GDM1 (cell line): ENCODE measurements at places on chromosomes 1 and 21.

GRCh38 chr1:240572328-240572727, 39.6 kb downstream of the GREM2 start:
- no peak for DNase-seq

DNA sequence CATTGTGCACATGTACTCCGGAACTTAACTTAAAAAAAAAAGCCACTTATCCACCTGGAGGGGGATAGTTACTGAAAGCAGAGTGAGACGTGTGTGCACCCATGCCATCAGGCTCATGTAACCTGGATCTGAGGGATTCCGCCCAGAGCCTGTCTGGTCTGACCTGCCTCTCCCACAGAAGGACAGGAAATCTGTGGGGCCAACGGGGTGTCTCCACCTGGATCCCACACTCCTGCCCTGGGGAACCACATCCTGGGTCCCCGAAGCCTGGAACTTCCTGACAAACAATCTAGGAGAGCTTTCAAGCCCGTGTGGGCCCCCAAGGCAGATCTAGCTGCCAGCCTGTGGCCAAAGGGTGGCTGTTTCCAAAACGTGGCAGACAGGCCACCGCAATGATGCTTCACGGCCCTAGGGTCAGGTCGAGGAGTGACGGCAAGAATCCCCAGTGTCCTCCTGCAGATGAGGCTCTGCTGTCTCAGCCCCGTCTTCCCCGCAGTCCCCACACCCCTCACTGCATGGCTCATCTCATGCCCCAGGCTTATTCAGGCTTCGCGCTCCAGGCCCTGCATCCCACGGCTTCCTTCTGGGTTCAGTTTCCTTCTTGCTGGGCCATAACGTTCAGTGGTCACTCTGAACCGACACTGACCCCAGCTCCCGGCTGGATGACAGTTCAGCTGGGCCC, 21.0 kb upstream of the PCBP3 start:
- DNase-seq: no peak

GRCh38 chr1:43337588-43337987, at the start of gene MPL:
MPL (plus strand) TSS chr1:43337818; CDS start chr1:43337849, 31 bp downstream.
- peak; percentile 83 for DNase-seq

DNA sequence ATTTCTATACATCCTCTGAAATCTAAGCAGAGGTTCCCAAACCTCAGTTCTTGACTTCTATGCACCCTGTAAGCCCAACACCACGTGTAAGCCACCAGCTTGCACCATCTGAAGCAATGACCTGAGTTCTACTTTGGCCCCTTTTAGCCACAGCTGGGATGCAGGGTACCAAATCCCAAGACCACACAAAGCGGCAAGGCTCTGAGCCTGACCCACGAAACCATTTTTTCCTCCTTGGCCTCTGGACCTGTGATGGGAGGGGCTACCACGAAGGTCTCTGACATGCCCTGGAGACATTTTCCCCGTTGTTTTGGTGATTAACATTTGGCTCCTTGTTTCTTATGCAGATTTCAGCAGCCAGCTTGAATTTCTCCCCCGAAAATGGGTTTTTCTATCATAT, 38.8 kb downstream of the STXBP3 start:
- DNase-seq: no peak

DNA sequence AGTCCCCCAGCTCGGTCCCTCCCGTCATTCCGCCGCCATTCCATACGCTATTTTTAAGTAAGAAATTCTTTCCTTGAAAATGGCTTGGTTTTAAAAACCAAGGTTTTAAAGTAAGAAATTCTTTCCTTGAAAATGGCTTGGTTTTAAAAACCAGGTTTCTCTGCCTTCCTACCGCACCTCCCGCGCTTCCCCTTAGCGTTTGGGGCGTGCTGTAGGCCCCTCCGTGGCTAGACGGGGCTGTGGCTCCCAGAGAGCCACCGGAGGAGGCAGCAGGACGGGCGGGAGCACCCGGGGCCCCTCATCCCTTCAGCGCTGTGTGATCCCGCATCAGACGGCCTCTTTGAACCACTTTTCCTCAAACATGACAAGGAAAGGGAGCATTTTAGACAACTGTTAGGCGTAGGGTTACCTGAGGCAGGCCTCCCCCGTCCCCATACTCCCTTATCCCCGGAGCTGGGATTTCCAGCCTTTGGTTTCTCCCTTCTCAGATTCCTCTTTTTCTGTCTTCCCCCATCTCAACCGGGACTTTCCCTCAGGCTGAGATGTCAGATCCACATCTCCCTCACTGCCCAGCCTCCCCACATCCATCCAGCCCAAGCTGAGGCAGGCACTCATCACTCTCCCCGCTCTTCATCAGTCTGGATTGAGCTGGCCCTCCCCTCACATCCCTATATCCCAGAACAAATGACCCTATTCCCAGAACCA, 541 bp upstream of the CD58 start:
- DNase-seq: no peak

DNA sequence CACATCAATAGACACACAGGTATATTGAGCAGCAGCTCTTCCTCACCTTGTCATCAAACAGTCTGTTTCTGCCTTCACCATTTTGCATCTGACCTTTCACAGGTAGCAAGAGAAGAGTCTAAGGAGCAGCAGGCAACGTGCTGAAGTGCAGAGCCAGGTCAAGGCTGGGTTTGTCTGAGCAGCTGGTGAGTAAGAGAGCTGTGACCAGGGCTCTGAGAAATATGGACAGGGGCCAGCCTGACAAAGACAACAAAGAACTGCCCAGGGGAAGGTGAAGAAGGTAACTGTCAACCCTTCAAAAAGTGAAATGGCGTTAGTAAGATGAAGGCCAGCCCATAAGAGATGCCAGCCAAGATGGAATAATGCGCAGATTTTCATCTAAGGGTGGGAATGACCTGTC, 58.9 kb upstream of the LRRC8D start:
- no peak for DNase-seq

- no peak for DNase-seq
Observed at GRCh38 chr1:165575468-165576099, 31.8 kb downstream of the LRRC52 start.

DNA sequence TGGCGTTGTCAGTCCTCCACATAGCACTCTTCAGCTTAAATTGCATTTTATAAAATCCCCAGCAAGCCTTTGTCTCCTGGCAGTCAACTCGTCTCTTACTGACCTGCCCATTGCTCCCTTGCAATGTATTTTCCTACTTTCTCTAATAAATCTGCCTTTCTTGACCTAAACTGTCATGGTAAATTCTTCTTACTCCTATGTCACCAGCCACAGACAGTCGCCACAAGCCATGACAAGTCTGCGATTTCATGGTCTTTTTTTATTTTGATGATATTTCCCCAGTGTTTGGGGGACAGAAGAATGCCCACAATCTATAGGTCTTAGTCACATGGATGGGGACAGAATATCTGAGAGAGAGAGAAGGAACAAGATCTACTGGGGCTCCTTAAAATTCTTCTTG, 8.4 kb downstream of the IFNAR2 start:
- no peak for DNase-seq

- DNase-seq: no peak
Observed at GRCh38 chr1:175272361-175272760, 79.8 kb upstream of the KIAA0040 start.
